ENCODE measurements at places on chromosomes 11 and 22. TPM values are rescaled to one million over a fixed set of nuclear protein-coding genes. Genes with fewer than 3 reads are reported as not detected.

Gene CST6
- polyA plus RNA-seq = 0.30 TPM

DNA sequence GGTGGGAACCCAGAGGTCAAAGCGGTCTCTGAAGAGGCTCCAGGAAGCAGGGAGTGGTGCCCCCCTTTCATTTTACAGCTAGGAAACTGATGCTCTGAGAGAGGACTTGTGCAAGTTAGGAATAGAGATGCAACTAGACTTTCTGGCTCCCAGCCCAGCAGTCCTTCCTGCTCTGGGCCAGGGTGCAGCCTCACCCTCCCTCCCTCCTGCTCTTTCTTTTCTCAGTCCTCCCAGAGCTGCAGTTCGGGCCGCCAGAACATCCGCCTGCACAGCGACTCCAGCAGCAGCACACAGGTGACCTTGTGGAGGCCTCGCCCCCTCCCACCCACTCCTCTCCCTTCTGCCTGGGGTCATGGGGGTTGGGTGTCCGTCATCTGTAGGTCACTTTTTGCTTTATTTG is 51.5 kb downstream of the LHFPL7 start:
- peak; percentile 83 for DNase-seq

Gene TMEM121B
- polyA plus RNA-seq = 0.67 TPM

- no peak for DNase-seq
Observed at GRCh38 chr11:27653990-27654758, 46.1 kb downstream of the BDNF start.

GRCh38 chr22:32378707-32379272 is 21.1 kb downstream of the RFPL3 start:
- DNase-seq = no peak

GRCh38 chr11:36147491-36147890 is 141.7 kb downstream of the COMMD9 start:
- no peak for DNase-seq

GRCh38 chr22:35540595-35541253 is at the start of gene RASD2:
TSS of gene RASD2 (plus strand) at chr22:35540831. CDS start at chr22:35546810, 5,979 bp downstream.
- DNase-seq = peak; percentile 48

Gene UVRAG
- 16.5 TPM for polyA plus RNA-seq

DNA sequence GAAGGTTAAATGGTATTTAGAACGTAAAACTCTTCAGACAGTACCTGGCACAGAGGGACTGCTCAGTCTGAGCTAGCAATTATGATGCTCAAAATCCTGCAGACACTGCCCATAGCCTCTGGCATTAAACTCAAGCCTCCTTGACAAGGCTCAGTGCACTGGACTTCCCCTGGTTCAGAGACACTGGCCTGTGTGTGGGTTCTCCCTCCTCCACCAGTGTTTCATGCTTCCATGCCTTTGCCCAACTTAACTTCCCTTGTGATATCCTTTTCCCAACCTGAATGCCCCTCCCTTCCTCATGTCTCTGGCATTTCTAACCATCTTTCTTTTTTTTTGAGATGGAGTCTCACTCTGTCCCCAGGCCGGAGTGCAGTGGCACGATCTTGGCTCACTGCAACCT is 9.1 kb downstream of the LTBP3 start:
- no peak for DNase-seq

- no peak for DNase-seq
Observed at GRCh38 chr11:90221803-90222458, 918 bp downstream of the CHORDC1 start.

GRCh38 chr11:8704136-8704535 is 21.5 kb downstream of the RPL27A start:
- DNase-seq = no peak

DNA sequence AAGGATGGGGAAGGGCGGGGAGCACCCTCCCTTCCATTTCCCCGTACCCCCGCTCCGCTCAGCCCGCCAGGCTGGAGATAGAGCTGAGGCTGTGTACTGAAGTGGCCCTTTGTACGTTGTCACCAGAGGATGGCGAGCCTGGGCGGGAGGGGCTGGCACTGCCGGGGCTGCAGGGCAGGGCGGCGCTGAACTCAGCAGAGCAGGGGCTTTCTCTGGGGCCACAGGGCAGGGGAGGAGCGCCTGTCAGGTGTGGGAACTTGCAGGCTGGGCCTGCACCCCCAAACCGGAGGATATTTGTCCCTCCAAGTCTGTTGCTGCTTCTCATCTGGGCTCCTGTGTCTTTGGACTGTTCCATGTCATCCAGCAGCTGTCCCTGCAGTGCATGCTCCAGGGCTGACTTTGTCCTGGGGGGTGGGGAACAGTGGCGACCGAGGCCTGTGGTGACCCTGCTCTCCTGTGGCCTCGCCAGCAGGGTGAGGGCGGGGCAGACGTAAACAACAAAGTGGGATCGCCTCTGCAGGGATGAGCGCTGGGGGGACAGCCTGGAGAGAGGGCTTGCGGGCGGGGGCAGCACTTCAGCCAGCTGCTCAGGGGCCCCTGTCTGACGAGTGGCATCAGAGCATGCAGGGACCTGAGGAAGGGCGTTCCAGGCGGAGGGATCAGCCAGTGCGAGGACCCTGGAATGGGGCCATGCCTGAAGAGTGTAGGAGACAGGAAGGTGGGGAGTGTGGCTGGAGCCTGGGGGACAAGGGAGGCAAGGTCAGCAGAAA is 13.1 kb downstream of the MGAT3 start:
- DNase-seq = no peak

- no peak for DNase-seq
Observed at GRCh38 chr11:113874581-113875233, 665 bp downstream of the USP28 start.

Gene B4GALNT4
- 1.3 TPM for polyA plus RNA-seq

Gene GRM5
- not detected for polyA plus RNA-seq

Measured in ovary (tissue), 10 donors.